ENCODE measurements at places on chromosomes 1 and 21. TPM values are rescaled to one million over a fixed set of nuclear protein-coding genes. Genes with fewer than 3 reads are reported as not detected.

DNA sequence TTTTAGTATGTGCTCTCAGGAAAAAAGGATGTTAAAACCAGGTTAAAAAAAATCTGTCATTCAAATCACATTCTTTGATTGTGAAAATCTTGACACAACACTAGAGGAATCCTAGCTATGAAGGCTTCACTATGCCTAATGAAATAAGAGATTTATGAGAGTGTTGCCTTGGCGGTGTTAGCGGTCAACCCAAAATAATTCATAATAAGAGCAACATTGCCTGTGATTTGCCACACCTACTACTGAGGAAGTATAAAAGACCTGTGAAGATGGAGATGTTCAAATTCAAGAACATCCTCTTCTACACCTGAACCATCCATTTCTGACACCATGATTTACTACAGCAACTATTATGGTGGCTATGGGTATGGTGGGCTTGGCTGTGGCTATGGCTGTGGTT is at the start of gene KRTAP20-1:
Gene KRTAP20-1, plus strand, starts transcription at position 301 of the 400 bp plus-strand sequence. Its CDS starts 30 bp downstream, at position 331.
- DNase-seq, result no peak

Gene PGLYRP3
- total RNA-seq, result not detected

DNA sequence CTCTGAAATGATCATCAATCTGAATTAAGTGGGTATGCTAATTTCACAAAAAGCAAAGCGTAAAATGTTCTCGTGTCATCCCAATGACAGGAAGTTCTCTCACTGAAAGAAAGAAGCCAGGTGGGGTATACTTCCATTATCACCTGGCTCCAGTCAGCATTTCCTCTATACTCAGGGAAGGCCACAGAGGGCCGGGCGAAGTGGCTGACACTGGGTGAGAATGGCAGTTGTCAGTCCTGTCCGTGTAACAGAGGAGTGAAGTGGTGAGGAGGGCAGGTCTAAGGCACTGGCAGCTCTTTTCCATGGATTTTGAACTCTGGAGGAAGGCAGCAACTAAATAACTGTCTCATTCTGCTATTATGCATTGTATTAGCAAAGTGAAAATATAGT is 60.4 kb downstream of the CAPN2 start:
- no peak for DNase-seq

- peak; percentile 84 for DNase-seq
These were observed 84.7 kb downstream of the NDUFS5 start for GRCh38 chr1:39110882-39111281.

Gene C1orf87
- not detected for total RNA-seq

GRCh38 chr1:6962996-6963911 is 178.0 kb downstream of the CAMTA1 start:
- DNase-seq, result no peak

DNA sequence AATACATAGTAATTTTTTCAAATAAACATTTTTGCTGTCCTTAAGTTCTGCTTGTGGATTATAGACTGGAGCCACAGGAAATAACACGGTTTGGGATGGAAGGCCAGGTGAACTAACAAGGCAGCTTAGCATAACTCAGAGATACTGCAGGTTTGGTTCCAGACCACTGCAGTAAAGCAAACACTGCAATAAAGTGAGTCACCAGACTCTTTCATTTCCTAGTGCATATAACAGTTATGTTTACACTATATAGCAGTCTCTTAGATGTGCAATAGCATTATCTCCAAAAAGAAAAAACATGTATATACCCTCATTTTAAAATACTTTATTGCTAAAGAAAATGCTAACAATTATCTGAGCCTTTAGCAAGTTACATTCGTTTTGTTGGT is 22.0 kb downstream of the LRRC42 start:
- DNase-seq, result no peak

Gene GUCA2B
- total RNA-seq, result not detected

- DNase-seq, result no peak
These were observed 102.2 kb downstream of the CASZ1 start for GRCh38 chr1:10694274-10694632.

DNA sequence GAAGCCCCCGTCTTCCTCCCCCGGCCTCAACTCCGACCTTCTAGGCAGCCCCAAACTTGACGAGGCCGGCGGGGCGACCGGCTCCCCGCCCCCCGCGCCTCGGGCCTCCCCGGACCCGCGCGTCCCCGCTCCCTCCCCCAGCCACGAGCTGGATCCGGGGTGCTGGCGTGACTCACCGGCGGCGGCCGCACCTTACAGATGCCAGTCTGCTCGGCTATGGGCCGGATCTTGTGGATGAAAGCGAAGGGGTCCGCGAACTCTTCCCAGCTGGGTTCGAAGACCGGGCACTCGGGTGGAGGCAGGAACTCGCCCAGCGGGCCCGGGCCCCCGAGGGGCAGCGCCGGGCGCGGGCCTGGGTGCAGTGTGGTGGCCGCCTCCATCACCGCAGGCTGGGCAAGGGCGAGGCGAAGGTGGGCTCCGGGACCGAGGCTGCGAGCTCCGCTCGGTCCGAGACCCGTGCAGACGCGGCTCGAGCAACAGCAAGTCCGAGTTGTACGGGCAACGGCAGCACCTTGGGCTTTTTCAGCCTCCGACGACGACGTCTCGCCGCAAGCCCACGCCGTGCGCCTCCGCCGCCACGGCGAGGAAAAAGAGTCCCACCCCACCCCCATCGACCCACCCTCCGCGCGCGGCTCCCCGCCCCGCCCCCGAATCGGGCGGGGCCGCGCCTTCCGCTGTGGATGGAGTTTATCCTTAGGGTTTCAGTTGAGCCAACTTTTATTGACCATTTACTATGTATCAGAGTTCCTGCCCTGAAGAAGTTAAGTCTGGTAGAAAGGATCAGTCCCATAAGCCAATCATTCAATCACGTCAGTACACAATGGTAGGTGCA is at the start of gene KDM5B:
Gene KDM5B, minus strand, starts transcription at position 496 of the 832 bp plus-strand sequence. Its CDS starts 116 bp downstream, at position 380.
- peak; percentile 64 for DNase-seq

- no peak for DNase-seq
These were observed 63.9 kb downstream of the KCNK1 start for GRCh38 chr1:233677690-233678354.

Gene LRRC53
- total RNA-seq, result not detected

DNA sequence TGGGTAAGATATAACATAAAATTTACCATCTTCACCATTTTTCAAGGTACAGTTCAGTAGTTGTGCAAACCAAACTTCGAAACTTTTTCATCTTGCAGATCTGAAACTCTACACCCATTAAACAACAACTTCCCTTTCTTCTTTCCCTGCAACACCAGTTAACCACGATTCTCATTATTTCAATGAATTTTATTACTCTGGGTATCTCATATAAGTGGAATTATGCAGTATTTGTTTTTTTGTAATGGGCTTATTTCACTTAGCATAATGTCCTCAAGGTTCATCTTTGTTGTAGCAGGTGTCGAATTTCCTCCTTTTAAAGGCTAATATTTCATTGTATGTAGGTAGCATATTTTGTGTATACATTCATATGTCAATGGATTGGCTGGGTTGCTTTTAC is 146.1 kb downstream of the SPATA46 start:
- DNase-seq, result no peak

Gene CRYBG2
- total RNA-seq, result 24.6 TPM

GRCh38 chr1:41435570-41436178 is 48.8 kb downstream of the EDN2 start:
- peak; percentile 70 for DNase-seq

DNA sequence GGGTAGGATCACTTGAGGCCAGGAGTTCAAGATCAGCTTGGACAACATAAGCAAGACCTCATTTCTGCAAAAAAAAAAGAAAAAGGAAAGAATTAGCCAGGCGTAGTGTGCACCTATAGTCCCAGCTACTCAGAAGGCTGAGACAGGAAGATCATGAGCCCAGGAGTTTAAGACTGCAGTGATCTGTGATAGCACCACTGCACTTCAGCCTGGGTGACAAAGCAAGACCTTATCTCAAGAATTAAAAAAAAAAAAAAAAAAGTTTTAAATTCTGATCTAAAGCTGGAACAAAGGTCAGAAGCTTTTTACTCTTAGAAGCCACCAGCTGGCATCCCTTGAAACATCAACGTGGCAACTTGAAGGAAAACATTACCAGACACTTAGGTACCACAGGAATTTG is 45.3 kb downstream of the HENMT1 start:
- no peak for DNase-seq

- DNase-seq, result no peak
These were observed 24.6 kb downstream of the PLEKHA6 start for GRCh38 chr1:204335085-204335484.

DNA sequence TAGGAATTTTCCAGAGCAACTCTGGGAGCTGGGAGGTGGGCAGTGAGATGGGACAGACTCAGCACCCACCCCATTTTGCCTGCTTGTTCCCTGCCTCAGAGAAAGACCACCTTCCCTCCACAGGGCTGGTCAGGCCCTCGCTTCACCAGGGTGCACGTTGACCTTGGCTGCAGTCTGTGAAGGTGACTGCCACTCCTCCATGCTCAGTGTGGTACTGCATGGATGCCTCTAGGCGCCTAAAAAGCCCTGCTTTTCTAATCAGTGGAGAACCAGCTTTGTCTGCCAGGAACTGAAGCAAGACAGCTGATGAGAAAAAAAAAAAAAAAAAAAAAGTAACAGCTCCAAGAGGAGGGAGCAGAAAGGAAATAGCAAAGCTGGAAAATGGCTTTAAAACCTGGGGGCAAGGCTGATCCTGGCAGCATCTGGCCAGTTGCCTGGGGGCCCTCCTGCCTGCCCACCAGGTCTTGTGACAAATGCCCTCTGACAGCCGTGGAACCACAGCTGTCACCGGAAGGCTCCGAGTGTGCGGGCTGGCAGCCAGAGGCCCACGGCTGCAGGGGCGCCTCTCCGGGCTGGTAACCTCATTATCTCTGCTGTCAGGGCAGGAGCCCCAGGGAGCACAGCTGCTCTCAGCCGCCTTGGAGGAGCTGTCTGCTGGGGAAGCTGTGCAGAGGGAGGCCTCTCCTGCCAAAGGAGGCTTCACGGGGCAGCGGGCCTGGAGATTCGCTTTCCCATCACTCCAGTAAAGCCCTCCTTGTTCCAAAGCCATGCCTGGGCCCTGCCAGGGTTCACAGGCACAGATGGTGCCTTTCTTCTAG is 13.7 kb downstream of the KIAA1614 start:
- no peak for DNase-seq

- no peak for DNase-seq
These were observed 145.5 kb downstream of the CRB1 start for GRCh38 chr1:197413564-197413963.

GRCh38 chr1:59856725-59857338 is 42.1 kb downstream of the HOOK1 start:
- DNase-seq, result no peak

- DNase-seq, result no peak
These were observed 40.4 kb downstream of the HUNK start for GRCh38 chr21:31913182-31913608.

DNA sequence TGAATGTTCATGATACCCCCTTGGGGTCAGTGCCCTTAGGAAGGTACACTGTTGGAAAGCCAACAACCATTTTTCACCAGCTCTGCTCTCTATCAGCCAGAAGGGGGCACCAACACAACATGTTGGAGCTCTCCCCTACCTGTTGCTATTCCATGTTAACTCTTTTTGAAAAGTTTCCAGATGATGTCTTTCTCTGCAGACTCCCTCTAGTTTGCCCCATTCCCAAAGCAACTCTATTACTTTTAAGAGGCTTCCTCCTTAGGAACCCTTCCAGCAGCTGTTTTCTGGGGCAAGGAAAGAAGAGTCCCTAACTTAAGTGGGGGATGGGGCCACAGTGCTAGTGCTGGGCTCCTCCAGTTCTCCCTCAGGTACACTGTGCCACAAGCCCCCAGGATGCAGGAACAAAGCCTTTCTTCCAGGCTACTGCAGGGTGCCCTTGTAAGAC is 22.9 kb upstream of the NDC1 start:
- DNase-seq, result peak; percentile 50

- peak; percentile 49 for DNase-seq
These were observed 8.2 kb upstream of the TARBP1 start for GRCh38 chr1:234486858-234487840.

GRCh38 chr1:81806432-81806770 is 5.7 kb downstream of the ADGRL2 start:
- no peak for DNase-seq

Gene HSD11B1
- total RNA-seq, result not detected

Gene LDLRAD1
- total RNA-seq, result 1.6 TPM
